ENCODE measurements at places on chromosomes 3 and 15.

DNA sequence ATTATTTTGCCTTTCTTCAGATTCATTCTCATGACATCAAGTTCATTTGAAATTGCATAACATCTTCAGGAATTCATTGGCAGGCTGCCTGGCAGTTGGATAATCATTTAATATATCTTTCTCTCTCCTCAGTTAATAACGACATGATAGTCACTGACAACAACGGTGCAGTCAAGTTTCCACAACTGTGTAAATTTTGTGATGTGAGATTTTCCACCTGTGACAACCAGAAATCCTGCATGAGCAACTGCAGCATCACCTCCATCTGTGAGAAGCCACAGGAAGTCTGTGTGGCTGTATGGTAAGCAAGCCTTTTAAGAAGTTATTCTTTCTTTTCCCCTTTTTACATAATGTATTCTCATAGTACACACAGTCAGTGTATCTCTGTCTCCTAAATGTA is 38.2 kb downstream of the TGFBR2 start:
- no peak for DNase-seq

DNA sequence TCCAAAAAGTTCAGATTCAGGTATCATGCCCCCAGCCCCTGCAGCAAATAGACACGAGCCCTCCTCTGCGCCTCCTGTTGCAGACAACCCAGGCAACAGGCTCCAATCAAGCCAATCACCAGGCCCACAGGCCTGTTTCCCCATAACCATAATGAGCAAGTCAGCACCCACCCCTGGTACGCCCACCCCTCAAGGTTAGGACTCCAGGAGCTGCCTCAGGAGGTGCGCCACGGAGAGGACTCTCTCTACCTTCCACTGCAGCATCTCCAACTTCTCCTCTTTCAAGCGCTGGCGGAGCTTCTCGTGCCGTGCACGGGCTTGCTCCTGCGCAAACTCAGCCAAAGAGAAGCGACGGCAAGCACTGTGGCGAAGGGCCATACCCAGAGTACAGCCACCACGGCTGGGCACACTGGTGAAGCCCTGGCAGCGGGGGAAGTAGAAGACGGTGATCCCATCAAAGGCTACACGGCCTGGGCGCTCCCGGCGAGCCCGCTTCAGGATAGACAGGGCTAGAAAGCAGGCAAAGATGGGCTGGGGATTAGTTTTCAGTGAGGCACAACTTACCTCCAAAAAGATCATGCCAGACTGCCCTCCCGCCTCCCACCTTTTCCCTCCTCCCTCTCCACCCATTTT is 8.5 kb downstream of the CSRNP1 start:
- DNase-seq, result no peak

DNA sequence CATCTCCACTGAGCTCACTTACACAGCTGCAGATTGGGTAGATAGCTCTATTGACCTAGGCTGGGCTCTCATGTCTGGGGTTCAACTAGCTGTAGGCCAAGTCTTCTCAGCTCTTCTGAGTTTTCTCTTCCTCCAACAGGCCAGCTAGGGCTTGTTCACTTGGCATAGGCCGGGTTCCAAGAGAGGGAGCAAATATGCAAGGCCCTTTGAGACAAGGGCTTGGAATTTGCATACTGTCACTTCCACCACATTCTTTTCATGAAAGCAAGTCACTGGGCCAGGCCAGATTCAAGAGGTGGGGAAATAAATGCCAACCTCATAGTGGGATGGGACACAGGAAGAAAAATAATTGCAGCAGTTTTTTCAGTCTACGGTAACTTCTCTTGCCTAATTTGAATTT is 25.2 kb downstream of the PIGB start:
- DNase-seq, result no peak

- DNase-seq, result no peak
Measured at GRCh38 chr3:12840591-12841148, 695 bp downstream of the RPL32 start.

- DNase-seq, result peak; percentile 34
Measured at GRCh38 chr3:79086514-79086913, 681.3 kb downstream of the ROBO1 start.

GRCh38 chr15:75836959-75837334 is 6.3 kb upstream of the UBE2Q2 start:
- peak; percentile 43 for DNase-seq

GRCh38 chr3:107574650-107575049 is 51.9 kb downstream of the BBX start:
- DNase-seq, result no peak

DNA sequence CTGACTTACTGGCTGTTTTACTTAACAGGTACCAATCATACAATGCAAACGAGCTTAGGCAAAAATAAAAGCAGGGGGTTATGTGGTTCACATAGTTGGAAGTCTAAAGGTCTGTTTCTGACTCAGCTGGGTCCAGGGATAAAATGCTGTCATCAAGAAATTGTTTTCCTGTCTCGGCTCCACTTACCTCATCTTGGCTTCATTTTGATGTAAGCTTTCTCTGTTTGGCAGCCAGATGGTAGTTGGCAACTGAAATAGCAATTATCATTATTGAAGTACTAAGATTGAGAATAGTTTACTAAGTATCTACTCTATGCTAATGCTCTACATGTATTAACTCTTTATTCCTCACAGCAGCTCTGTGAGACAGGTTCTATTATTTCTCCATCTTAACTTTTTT is 36.8 kb upstream of the CNTN3 start:
- no peak for DNase-seq

DNA sequence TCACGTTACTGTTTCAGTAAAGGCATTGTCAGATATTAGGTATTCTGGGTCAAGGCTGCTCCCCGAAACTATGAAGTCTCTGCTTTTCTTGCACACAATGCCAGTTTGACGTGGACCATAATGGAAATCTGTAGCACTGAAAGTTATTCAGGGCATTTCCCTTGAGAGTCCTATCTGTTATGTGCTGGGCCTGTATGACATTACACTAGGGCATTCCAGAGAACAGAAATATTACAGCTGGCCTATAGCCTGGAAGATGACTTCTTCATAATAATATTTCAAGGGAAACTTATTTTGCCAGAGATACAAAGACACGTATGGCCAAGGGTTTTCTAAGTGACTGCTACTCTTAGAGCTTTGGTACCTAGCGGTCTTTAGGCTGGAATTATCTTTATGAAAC is 613.6 kb upstream of the CBLB start:
- no peak for DNase-seq

- DNase-seq, result no peak
Measured at GRCh38 chr15:45873781-45874180, 239.0 kb downstream of the SQOR start.

DNA sequence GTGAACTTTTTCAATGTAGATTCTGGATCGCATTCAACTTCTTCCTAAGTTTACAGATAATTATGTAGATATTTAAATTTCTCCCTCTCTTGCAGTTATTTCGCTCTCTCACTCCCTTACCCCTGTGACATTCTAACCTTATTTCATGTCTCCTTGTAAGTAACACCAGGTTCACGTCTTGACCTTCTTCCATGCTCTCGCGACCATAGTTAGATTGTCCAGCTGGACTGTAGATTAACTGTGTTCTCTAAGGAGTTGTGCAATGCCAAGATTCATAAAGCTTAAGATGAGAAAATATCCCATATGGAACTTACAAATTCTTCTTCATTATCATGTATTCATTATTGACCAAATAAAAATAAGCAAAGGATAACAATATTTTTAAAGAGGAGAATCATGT is 430.5 kb downstream of the GABRG3 start:
- DNase-seq, result no peak

DNA sequence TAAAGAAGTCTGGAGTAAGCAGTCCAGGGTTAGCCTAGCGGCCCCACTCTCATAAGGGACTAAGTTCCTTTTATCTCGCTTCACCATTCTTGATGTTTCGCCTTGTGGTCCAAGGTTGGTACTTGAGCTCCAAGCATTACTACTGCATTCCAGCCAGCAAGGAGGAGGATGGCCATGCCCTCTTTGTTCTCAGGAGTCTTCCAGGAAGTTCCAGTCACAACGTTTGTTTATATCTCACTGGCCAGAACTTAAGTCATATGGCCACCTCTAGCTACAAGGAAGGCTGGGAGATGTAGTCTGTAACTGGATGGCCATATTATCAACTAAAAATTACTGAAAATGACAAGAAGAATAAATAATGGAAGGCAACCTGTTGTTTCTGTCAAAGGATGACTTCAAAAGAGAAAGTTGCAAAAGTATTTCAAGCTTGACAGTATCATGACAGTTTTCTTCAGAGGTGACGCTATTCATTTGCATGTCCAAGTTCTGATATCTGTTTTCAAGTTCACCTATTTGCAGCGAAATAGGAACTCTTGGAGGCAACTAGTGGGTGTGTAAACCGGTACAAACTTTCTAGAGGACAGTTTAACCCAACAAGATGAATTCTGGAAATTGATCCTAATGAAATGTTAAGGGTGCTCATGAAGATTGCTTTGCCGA is 118.6 kb downstream of the PGPEP1L start:
- DNase-seq, result no peak

DNA sequence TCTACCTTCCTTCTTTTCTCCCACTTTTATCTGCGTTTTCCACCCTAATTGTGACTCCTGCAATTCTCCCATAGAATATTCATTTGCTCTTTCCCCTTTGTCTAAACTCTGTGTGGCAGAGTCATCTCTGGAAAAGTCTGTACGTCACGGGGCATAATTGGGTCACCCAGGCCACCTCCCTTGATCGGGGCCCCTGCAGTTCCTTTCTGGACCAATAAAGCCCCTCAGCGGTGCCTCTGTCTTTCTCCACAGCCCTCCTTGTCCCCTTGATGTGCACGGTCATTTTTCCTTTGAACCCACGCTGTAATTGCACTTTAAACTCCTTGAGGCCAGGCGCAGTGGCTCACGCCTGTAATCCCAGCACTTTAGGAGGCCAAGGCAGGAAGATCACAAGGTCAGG is 10.7 kb downstream of the UPK1B start:
- DNase-seq, result no peak

DNA sequence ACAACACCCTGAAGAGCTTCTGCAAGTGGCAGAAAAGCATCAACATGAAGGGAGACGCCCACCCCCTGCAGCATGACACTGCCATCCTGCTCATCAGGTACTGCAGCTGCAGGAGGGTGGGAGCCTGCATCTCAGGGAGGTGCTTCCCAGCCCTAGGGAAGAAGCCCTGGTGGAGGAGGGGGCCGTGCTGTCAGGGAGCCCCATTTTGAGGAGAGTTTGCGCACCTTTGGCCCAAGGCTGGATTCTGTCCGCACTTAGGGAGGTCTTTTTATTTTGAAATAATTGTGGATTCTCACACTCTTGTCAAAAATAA is 42.1 kb downstream of the SAXO2 start:
- no peak for DNase-seq

DNA sequence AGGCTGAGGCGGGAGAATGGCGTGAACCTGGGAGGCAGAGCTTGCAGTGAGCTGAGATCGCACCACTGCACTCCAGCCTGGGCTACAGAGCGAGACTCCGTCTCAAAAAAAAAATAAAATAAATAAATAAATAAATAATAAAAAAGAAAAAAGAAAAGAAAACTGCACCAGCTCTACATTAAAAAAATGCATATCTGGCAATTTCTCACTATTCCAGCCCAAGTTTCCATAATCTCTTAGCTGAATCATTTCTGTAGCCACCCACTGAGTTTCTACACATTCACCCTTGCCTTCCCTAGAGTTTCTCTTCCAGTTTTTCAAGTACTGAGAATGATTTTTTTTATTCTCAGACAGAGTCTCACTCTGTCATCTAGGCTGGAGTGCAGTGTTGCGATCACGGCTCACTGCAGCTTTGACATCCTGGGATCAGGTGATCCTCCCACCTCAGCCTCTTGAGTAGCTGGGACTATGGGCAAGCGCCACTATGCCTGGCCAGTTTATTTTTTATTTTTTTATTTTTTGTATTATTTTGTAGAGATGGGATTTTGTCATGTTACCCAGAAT is 24.5 kb upstream of the SLC7A14 start:
- no peak for DNase-seq

DNA sequence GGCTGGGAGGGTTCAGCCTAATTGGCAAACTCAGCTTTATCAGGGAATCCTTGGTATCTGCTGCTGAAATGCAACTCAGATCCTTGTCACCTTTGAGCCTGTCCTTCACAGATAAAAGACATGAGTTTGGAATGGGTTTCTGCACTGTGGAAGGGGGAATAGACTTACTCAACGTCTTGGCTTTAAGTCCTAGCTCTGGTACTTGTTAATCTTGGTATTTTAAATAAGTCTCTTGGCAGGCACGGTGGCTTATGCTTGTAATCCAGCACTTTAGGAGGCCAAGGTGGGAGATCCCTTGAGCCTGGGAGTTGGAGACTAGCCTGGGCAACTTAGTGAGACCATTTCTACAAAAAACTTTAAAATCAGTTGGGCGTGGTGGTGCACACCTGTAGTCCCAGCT is 55.1 kb upstream of the ATOSA start:
- no peak for DNase-seq

DNA sequence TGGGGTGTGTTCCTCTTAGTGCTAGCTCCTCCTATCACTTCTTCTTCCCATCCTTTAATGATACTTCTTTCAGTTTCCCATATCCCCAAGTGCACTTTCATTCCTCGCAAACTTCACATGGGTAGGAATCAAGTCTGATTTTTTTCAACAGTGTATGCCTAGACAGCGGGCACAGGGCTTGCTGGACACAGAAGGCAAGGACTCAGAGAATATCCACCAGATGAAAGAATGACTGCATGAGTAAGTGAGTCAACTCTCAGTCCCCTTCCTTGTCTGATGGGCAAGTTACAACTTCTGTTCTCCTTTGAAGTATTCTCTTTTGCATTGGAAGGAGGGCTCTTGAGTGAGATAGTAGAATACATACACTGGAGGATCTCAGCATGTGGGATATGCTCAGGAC is 3.1 kb upstream of the SQOR start:
- DNase-seq, result no peak

- DNase-seq, result no peak
Measured at GRCh38 chr15:41795996-41796856, 21.9 kb downstream of the MAPKBP1 start.

DNA sequence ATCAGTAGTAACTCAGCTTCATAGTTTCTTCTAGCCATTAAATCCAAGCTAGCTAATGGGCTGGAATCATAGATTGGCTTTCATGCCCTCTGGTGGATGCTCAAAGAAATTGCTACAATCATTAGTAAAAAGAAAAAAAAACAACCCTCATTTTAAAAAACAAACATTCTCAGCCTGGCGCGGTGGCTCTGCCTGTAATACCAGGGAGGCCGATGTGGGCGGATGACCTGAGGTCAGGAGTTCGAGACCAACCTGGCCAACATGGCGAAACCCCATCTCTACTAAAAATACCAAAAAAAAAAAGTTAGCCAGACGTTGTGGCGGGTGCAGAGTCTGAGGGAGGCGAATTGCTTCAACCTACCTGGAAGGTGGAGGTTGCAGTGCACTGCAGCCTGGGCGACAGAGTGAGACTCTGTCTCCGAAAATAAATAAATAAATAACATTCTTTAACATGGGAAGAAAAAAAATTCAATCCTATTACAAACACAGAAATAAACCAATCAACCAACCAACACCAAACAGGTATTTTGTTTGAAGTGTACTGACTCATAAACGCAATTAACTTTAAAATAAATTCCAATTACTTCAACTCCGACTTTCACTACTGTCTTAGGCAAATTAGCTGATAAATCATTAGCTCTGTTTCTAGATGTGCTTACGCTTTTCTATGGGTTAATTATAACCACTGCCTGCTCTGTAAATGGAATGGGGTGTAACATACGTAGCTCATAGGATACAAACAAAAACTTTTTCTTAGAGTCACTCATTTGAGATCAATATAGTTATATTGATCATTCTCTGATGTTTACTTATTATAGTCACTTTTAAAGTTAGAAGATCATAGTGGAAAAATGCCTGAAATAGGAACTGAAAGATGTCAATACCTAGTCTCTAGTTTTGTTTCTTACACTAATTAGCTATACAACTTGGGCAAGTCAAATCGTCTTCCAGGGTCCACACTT is 24.9 kb downstream of the TMEM207 start:
- no peak for DNase-seq
